ENCODE measurements at places on chromosomes 6 and 20. TPM values are rescaled to one million over a fixed set of nuclear protein-coding genes. Genes with fewer than 3 reads are reported as not detected.

- no peak for DNase-seq
Measured at GRCh38 chr6:36805096-36805797, 34.0 kb downstream of the CPNE5 start.

DNA sequence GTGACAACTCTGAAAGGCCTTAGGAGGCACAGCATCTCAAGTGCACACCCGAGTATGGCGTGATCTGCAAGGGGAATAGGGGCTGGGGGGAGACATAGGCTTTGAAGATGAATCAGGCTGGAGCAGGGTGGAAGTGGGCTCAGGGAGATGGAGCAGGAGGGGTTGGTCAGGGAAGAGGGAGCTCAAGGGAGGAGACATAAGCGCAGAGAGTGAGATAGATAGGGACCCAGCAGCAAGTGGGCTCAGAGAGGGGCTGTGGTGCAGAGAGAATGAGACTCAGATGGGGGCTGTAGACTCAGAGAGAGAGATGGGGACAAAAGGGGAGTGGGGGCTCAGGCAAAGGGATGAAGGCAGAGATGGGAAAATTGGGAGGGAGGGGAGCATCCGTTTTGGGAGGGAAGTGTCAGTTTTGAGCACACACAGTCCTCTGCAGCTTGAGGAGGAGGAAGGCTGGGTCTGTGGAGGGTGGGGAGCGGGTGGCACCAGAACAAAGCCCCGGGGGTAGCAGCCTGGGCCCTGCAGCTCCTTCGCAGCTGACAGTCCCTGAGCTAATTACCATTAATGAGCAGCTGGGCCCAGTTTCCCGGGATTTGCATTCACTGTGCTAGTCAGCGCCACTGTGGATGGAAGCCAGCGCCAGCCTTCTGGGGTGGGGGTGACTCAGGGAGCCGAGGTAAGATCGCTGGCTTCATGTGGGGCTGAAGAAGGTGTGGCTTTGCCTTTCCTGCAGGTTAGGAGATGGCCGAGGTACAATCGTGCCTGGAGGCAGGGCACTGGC is 18.7 kb downstream of the SRXN1 start:
- no peak for DNase-seq

DNA sequence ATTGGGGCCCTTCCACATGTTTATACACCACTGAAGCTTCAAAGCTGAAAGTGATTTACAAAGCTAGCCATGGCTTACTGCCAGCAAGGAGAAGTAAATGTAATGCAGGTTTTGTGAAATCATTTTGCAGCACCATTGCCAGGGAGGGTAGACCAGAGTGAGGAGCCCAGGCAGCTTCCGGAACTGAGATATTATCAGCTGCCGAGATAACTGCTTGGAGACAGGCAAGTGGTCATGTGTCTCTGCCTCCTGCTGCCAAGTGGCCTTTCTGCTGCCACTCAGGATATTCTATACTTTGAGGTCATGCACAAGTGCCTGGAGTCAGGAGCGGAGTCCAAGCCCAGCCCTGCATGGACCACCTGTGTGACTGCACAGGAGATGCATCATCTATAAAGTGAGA is 160.2 kb downstream of the SYNDIG1 start:
- DNase-seq, result no peak

GRCh38 chr20:41232973-41233926 is 84.3 kb downstream of the ZHX3 start:
- DNase-seq, result no peak

DNA sequence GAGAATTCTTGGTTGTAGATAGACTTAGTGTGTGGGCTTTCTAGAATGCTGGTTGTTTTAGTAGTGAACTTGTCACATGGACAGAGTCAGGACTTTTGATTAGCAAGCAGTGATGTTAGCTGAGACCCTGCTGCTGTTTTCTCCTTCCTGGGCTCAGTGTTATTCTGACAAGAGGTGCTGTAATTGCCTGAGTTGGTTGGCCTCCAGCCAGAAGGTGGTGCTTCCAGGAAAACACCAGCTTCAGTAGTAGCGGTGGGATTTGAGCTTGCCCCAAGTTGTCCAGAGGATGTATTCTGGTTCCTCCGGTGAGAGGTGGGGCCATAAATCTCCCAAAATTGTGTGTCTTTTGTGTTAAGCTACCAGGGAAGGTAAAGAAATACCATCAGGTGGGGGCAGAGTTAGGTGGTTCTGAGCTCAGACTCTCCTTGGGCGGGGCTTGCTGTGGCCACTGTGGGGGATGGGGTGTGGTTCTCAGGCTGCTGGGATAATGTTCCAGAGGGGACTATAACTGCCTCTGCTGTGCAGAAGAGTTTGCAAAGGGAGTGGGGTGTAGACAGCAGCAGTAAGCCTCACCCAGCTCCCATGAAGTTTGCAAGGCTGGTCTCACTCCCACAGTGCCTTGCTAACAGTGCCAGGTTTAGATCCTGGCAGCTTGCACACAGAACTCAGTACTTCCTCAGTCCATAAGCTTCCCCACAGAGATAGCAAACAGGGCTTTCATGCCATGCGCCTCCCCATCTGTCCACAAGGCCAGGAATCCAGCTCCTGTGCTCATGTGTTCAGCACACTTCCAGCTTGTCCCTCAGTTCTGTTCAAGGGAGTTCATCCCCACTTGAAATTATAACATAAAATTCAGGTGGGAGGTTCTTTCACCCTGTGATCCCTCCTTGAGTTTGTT is 278.4 kb upstream of the PTCHD4 start:
- no peak for DNase-seq

DNA sequence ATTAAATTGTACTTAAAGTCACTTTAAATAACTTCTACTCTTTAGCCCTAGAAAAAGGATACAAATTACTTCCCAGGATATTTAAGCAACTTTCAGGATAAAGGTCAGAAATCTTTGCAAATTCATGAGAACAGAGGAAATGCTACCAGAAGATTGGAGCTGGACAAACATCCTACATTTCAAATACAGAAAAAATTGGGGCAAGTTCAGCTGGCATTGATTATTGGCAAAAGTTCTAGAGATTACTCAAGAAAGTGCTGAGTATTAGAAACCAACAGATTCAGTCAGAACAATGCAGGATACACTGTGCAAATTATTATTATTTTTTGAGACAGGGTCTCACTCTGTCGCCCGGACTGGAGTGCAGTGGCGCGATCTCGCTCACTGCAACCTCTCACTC is 6.0 kb downstream of the SLC22A23 start:
- DNase-seq, result no peak

DNA sequence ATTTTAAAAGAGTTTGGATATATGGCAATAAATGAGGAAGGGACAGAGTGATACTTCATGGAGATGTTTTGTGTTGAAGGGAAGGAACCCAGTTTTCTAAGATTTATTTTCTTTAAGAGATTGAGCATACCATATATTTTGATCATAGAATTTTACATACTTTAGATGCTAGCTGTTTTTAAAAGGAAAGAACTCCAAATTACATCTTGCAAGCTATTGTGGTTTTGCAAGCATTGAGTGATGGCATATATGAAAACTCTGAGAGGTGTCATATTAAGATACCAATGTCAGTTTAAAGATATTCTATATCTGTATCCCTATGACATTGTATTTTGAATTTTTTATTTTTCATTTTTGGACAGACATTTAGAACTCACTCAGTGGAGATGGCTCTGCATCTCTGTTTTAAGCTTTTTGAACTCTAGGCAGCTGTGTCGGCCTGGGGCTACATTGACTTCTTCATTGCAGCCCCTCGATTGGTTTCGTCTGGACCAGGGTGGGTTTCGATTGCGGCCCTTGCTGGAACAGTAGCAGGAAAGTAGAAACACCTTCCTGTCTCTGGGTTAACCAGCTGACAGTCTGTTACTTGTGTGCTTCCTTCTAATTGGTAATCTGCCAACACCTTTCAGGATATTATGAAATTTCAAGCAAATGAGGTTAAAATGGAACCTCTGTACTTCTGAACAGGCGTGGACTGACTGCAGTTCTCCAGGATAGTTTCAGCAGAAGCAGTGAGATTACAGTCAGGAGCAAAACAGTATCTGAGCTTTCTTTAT is 14.0 kb downstream of the IGF2R start:
- no peak for DNase-seq

DNA sequence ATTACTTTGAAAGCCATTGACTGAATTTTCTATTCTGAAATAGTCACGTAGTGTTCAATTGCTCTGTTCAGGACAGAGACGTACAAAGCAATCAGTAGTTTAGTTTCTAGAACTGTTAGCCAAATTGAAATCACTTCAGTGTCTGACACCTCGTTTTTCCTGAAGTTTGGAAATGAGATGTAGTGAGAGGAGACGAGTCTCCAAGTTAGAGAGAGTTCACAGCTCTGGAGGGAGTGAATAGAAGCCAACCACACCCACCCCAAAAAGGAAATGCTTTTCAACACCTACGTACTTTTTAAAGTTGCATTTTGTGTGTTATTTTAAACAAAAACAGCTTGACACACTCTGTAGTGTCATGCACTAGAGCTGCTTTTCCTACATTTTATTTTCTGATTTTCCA is 296.0 kb downstream of the ADGRG6 start:
- no peak for DNase-seq

- DNase-seq, result no peak
Measured at GRCh38 chr20:24317224-24317623, 152.2 kb upstream of the SYNDIG1 start.

GRCh38 chr20:64276817-64277216 is 21.3 kb downstream of the PCMTD2 start:
- DNase-seq, result no peak

GRCh38 chr6:85443349-85444117 is 6.3 kb upstream of the NT5E start:
- DNase-seq, result no peak

The FERMT1 gene
- polyA plus RNA-seq, result 1.1 TPM

The ADAT2 gene
- polyA plus RNA-seq, result 8.0 TPM

The C6orf132 gene
- polyA plus RNA-seq, result 0.51 TPM

The LPA gene
- not detected for polyA plus RNA-seq

Data from aorta (tissue), 5 donors.